ENCODE measurements at places on chromosomes 2 and 18.

DNA sequence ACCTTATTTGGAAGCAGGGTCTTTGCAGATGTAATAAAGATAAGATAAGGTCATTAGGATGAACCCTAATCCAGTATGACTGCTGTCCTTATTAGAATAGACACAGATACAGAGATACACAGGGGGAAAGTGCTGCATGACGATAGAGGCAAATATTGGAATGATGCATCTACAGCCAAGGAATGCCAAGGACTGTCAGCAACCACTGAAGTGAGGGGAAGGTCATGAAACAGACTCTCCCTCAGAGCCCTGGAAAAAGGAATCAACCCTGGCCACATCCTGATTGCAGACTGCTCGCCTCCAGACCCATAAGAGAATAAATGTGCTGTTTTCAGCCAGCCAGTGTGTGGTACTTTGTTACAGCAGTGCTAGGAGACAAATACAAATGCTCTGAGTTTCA is 14.8 kb downstream of the TMEM237 start:
- no peak for DNase-seq

- no peak for DNase-seq
Measured at GRCh38 chr2:26148501-26148900, 24.4 kb upstream of the GAREM2 start.

DNA sequence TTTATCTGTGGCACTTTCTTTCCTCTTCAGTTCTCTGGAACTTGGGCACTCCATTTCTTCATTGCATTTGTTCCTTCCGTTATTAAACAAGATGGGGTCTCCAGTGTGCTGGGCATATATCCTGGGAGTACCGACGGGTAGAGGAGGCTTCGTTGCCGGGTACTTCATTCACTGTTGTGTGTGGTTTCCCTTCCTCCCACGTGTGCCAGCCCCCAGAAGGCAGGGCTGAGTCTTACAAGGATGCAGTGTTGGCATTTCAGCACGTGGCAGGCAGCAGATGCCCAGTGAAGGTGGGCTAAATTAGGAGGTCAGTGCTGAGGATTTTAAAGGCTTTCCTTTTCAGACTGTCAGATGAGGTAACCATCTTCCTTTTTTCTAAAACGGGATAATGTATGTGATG is 58.6 kb downstream of the MGAT5 start:
- DNase-seq, result no peak

DNA sequence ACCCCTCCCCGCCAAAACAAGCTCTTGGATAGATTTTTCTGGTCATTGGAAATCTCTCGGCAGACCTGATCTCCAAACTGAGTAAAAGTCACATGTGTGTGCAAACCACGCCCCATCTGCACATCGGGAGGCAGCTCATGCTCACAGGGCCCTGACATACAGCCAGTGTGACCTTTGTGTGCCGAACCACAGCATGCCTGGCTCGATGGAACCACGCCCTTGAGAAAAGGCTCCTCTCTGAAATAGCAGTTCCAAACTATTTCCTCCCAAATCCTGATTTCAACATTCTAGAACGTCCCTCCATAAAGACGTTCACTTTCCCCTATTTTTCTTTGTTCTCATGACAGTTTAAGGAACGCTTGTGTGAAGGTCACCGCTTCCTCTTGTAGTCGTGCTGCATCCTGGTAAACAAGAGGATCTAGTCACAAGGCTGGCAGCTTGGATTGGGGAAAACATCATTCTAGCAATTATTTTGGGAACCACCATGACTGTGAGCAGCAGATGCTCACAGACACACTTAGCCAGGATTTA is 59.3 kb upstream of the MAP4K4 start:
- peak; percentile 27 for DNase-seq

GRCh38 chr2:23940718-23941620 is 706 bp downstream of the UBXN2A start:
- DNase-seq, result peak; percentile 74

GRCh38 chr2:117536139-117536538 is 278.4 kb upstream of the DDX18 start:
- DNase-seq, result peak; percentile 15

- no peak for DNase-seq
Measured at GRCh38 chr2:16408331-16409005, 257.2 kb downstream of the CYRIA start.

DNA sequence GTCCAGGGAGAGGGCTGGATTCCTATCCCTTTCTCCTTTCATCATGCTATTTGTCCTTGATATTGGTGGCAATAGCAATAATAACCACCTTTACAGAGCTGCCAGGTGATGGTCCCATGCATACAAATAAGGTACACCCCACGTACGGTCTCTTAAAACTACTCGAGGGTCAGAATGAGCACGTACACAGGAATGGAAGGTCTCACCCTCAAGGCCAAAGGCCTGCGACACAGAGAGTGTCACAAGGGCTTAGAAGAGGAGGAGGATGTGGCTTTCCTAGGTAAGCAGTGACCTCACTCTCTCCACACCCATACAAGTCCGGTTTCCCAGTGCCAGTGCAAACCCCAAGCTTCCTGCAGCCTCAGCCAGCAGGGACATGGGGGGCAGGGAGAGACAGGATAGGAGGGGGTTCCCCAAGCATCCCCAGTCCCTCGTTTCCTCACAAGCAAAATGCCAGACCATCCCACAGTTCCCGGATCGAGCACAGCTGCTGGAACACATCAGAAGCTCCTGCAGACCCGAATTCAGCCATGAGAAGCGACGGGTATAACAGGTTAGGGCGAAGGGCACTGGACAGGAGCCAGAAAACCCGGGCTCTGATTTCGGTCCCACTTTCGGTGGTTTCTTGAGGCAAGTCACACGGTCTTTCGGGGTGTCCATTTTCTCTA is 49.2 kb downstream of the PLB1 start:
- DNase-seq, result no peak

GRCh38 chr2:168652997-168653921 is 149.2 kb upstream of the NOSTRIN start:
- DNase-seq, result peak; percentile 65

- DNase-seq, result peak; percentile 89
Measured at GRCh38 chr2:144516981-144517865, 2.7 kb downstream of the ZEB2 start.

- no peak for DNase-seq
Measured at GRCh38 chr2:236156095-236156859, 11.9 kb downstream of the GBX2 start.

GRCh38 chr2:195961873-195962272 is 106.8 kb downstream of the DNAH7 start:
- DNase-seq, result peak; percentile 16

- no peak for DNase-seq
Measured at GRCh38 chr2:121359716-121360565, 74.9 kb upstream of the TFCP2L1 start.

DNA sequence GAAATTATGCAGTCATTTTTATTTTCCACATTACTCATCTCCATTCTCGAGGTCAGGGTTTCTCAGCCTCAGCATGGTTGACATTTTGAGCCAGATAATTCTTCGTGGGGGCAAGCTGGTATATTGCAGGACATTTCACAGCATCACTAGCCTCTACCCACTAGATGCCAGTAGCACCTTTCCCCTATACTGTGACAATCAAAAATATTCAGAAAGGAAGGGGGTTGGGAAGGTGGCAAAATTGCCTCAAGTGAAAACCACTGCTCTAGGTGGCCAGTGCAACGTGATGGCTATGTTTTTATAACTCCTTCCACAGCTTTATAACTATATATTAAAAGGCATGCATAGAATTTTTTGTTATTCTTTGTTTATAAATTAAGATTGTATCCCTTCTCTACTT is 294.5 kb downstream of the CNTNAP5 start:
- no peak for DNase-seq

DNA sequence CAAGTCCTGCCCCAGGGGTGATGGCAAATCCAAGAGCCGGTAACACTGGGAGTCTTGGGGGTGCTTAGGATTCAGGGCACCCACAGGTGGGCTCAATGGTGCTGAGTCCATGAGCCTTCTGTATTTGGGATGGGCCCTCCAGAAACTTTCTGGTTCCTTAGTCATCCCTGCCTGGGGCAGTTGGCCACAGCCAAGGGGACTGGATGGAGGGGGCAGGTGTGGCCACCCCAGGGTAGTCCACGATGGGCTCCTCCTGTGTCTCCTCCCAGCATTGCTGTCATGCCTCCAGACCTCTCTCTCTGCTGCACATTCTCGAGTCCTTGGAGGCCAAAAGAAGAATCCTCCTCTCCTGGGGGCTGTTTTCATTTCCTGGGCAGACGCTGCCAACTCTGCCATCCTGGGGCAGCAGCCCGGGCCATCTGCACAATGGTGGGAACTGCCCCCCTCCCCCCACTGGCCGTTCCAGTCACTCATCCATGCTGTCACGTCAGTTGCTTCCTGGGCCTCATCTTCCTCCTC is 158.0 kb upstream of the TWIST2 start:
- DNase-seq, result no peak

DNA sequence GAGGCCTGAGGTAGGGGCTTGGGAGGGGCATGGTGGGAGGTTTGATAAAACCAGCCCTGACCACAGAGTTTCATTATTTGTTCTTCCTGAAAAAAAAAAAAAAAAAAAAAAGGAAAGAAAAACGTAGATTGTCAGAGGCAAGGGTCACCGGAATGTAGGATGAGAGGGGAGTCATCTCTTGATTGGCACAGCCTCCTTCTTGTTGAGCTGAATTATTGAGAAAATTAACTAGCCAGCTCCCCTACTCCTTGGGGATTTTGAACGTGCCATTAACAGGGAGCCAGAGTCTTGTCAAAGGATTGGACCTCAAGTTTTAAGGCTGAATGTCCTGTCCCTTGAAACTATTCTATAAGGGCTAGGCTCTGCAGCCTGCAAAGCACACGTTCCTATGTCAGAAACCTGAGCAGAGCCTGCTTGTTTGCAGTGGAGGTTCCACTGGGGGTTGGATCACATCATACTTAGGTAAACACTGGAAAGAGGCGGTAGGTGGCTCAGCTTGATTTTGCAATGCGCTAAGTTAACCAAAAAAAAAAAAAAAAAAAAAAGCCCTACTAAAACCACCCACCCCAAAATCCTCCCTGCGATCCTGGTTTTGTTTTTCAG is 2.3 kb downstream of the INHBB start:
- no peak for DNase-seq

DNA sequence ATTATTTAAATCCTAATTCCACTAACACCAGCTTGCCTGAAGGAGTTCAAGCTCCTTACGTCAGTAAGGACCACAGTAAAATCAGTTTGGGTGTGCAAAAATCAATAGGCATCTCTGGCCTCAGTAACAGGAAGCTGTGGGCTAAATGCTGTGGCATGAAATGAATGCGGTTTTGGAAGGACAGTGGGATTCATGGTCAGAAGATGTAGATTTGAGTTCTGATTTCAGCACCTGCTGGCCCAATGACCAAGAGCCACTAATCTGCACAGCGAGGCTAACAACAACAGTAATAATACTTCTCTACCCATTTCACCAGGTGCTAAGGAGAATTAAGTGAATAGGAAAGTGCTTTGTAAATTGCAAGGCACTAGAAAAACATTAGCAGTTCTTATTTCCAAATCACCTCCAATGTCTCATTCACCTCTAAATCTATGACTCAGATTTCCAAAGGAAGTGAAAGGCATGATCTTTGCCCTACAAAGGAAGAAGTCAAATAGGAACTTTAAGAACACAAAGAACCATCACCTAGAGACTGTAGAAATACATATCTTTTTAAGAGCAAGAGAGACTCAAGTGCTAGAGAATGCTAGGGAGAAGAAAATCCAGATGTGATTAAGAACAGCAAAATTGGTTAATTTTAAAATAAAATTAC is 172.6 kb downstream of the ANKRD44 start:
- no peak for DNase-seq

GRCh38 chr2:195642679-195643068 is 14.4 kb upstream of the SLC39A10 start:
- no peak for DNase-seq

DNA sequence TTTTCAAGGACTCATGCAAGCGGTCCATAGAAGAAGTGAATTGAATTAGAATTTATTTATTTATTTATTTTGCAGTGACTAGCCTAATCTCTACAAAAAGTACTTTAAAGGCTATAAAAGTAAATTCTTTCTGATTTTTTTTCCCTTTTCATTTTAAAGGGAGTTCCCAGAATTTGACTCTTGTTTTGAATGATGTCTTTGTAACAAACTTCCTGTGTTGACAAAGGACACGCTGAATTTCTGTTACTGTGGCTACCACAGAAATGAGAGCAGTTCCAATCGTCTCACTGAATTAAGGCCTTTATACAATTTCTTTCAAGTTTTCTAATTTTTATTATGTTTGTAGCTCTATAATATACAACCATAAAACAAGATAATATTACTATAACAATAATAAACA is 46.3 kb upstream of the LPIN2 start:
- peak; percentile 44 for DNase-seq

DNA sequence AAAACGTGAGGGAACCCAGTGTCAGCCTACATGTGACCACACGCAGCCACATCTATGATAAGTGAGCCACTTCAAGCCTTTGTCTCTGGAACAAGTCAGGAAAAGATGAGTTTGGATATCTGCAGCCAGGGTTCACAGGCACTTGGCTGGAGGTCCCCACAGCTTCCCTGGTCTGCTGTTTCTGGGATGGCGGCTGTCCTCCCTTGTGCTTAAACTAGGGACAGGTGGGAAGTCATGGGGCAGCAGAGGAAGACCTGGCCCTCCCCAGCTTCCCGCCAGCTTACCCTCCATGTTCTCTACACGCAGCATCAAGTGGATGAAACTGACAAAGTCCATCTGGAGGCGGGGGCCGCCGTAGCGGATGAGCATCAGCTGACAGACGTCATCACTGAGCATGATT is 38.5 kb upstream of the GALNT14 start:
- no peak for DNase-seq

GRCh38 chr2:101718479-101718878 is 21.0 kb downstream of the MAP4K4 start:
- no peak for DNase-seq

DNA sequence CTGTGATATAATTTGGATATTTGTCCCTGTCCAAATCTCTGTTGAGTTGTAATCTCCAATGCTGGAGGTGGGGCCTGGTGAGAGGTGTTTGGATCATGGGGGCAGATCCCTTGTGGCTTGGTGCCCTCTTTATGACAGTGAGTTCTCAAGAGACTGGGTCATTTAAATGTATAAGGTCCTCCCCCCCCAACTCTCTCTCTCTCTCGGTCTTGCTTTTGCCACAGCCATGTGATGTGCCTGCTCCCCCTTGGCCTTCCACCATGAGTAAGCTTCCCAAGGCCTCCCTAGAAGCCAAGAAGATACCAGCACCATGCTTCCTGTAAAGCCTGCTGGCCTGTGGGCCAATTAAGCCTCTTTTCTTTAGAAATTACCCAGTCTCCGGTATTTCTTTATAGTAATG is 58.6 kb downstream of the FN1 start:
- no peak for DNase-seq

GRCh38 chr2:223997938-223998337 is 40.7 kb downstream of the MRPL44 start:
- DNase-seq, result no peak

- no peak for DNase-seq
Measured at GRCh38 chr2:240783819-240784621, 36.0 kb downstream of the KIF1A start.

- DNase-seq, result no peak
Measured at GRCh38 chr2:70655786-70656185, 102.2 kb upstream of the TGFA start.
